ENCODE measurements at places on chromosomes 12 and 14. TPM values are rescaled to one million over a fixed set of nuclear protein-coding genes. Genes with fewer than 3 reads are reported as not detected.

GRCh38 chr12:76055393-76055792 lies 23.8 kb upstream of the PHLDA1 start:
- no peak for DNase-seq

GRCh38 chr12:13273097-13273496 lies 76.6 kb downstream of the EMP1 start:
- DNase-seq, result no peak

- DNase-seq, result no peak
These were observed 29.0 kb downstream of the FBXW8 start for GRCh38 chr12:116939734-116940133.

DNA sequence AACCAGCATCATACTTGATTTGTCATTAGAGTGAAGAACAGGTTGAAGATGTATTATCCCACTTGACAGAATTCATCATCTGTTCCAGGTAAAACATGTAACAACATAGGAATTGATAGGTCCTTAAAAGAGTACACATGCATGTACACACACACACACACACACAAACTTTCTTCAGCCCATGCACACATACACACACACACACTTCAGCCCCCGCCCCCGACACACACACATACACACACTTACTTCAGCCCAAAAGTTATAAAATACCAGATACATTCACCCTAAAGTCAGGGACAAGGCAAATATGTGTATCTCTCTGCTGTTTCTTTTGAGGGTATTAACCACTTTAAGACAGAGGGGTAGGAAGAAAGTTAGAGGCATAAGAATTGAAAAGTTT lies 15.4 kb downstream of the CAND1 start:
- no peak for DNase-seq

DNA sequence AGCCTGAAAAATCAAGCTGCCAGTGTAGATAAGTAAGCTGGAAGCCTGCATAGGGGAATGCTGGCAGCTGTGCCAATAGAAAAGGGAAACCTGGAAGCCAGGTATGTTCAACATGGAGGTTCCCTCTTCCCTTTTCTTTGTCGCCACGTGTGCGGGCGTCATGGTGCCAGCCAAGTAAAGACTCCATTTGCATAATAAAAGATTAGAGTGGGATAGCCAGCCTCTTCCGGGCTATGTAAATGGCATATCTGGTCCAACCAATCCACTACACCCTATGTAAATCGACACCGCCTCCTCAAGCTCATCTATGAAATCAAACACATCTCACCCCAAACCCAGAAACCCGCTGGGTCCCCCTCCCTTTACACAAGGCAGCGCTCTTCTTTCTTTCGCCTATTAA lies 5.6 kb upstream of the ADGRD1 start:
- DNase-seq, result no peak

DNA sequence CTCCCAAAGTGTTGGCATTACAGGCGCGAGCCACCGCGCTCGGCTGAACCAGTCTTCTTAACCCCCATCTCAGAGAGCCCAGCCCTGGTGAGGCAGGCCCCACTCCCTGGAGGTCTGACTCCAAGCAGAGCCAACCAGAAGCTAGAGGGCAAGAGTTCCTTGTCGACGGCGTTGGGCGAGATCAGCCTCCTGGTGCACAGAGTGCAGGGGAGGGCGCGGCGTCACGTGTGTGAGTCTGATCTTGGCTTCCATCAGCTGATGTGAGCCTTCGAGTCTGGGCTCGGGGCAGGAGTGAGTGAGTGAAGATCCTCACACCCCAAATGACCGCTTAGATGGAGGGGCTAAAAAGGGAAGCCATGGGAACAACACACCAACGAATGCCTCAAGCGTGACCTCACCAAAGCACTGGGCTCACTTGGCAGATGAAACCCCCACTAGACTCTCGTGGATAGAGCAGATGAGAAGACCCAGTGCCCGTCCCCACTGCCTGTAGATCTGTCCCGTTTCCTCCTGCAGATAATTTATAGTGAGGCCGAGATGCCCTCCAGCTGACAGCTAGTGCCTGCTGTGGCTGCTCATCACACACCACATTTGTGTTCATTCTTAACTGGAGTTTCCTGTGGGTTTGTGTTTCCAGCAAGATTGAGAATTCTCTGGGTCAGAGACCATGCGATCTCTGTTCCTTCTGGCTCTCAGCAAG lies 28.6 kb upstream of the ADGRD1 start:
- DNase-seq, result no peak

GRCh38 chr14:101201535-101202151 lies 298.1 kb upstream of the RTL1 start:
- DNase-seq, result no peak

GRCh38 chr14:55707365-55707804 lies 127.4 kb downstream of the KTN1 start:
- DNase-seq, result peak; percentile 13

DNA sequence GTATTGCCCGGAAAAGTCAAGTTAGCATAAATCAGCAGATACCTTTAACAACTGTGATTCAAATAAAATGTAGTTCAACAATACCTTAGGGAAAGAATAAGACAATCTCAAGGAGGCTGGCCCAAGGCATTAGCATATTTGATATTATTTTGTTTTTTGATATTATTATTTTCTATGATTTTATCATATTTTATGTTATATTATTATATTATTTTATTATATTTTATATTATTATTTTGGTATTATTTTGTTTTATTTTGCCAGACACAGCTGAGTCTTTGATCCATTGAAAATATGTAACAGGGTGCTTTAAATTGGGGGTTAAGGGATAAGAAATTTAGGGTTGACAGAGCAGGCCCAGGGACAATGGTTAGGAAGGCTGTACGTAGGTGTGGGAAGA lies 607.9 kb upstream of the USP15 start:
- no peak for DNase-seq

DNA sequence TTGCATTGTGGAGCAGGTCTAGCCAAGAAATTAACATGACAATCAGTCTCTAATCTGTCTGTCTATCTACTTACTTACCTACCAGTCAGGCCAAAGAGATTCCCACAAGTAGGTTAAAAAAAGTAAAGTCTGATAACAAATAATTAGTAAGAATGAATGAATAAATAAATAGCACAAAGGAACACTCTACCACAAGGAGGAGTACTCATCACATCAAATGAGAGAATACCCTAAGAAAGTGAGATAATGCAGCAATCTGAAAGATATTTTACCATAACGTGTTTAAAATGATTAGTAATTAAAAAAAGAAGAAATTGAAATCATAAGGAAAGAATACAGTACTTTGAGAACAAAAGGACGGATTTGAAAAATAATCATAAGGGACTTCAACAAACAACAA lies 187.2 kb downstream of the SYNE2 start:
- no peak for DNase-seq

- no peak for DNase-seq
These were observed 490.5 kb downstream of the TMEM132D start for GRCh38 chr12:129413295-129413694.

DNA sequence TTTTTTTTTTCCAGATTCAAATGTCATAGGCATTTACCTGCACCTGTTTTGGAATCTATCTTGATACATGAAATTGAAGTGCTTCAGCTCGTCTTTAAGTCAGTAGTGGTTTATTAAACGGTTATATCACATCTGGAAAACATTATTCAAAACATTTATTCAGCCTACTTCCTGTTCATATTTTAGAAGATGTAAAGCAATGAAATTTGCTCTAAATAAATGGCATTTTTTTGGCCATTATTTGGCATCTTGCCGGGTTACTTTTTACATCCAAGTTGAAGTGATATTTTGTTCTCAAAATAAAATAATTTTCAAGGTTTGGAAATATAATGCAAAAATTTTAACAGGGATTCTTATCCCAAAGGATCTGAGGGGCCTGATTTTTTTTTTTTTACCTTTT lies 103.1 kb downstream of the EML1 start:
- DNase-seq, result no peak

DNA sequence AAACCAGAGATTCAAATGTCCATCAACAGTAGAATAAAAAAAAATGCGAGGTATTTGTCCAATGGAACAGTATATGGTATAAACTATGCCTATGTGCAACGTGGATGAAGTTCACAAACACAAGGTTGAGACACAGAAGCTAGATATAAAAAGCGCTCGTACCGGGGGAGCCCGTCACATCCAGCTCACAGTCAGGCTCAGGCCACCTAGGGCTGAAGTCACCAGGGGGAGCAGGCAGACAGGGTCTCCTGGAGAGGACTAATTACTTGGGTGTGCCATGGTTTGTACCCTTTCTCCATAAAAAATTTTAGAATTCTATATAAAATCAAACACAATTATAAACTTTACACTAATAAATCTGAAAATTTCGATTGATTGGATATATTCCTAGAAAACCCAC lies 13.6 kb downstream of the AHNAK2 start:
- DNase-seq, result no peak

Gene ATL1
- polyA plus RNA-seq, result 4.1 TPM

Gene PFDN5
- polyA plus RNA-seq, result 1,956 TPM

Gene OR4E2
- polyA plus RNA-seq, result not detected

Gene CMTM5
- polyA plus RNA-seq, result not detected

Gene LRP1
- 1.2 TPM for polyA plus RNA-seq

Gene RDH12
- polyA plus RNA-seq, result 0.10 TPM
